ENCODE measurements at places on chromosomes 6 and 20. TPM values are rescaled to one million over a fixed set of nuclear protein-coding genes. Genes with fewer than 3 reads are reported as not detected.

GRCh38 chr6:85252085-85252484 is 197.8 kb upstream of the NT5E start:
- H3K36me3 ChIP-seq: no peaks in the 10 kb centered on the region
- DNase-seq: no peak
- no peak overlapping the region for H3K27ac ChIP-seq
- H3K27me3 ChIP-seq: no peaks in the 10 kb centered on the region
- no peaks in the 10 kb centered on the region for H3K4me1 ChIP-seq
- H3K4me3 ChIP-seq: no peak overlapping the region

- H3K36me3 ChIP-seq: no peaks in the 10 kb centered on the region
- H3K4me3 ChIP-seq: no peak overlapping the region
- no peak overlapping the region for H3K27ac ChIP-seq
- peaks cover 6% of the 10 kb centered on the region for H3K27me3 ChIP-seq
These were observed 62.3 kb downstream of the LAMP5 start for GRCh38 chr20:9576695-9577094.

DNA sequence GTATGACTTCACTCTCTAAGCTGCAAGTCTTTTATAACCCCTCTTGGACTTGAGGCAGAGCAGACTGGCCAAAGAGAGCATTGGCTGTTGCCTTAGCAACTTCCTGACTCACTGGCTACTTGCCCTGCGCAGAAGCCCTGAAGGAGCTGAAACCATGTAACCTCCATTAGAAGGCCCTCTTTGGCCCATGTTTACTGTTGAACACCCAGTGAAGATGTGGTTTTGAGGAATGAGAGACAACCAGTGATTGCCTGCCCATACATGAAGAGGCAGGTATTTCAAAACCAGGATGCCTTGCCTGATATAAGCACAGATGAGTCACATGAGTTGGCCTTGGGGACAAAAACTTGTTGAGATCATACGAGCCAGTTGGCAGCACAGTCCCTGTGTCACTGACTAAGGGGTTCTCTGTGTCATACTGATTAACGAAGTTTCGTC is 182.5 kb downstream of the EDN1 start:
- peaks cover 1% of the 10 kb centered on the region for H3K4me1 ChIP-seq
- H3K27me3 ChIP-seq: no peaks in the 10 kb centered on the region
- no peak overlapping the region for H3K27ac ChIP-seq
- H3K4me3 ChIP-seq: no peak overlapping the region

DNA sequence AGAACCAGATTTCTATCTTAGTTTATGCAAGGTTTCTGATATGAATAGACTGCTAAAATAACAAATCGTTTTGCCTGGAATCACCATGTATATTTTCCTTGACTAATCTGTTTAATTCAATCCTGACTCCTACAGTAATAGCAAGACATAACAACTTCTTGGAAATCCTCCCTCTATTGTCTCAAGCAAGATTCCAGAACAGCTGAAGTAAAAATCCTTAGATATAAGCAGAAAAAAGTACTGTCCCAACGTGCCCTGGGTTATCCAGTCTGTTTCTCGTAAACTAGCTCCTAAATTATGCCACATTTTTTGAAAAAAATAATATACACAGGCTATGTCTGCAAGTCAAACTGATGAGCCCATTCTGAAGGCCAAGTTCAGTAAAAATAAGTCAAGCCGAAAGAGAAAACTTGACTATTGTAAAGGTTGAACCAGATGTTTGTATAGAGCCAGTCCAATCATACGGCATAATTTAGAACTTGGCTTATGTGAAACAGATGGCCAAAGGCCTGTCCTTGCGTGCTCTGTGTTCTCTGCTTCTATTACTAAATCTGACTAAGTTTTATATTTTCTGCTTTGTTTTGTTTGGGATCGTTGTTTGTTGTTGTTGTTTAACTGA is 341.6 kb upstream of the NRSN1 start:
- no peaks in the 10 kb centered on the region for H3K27me3 ChIP-seq
- DNase-seq: no peak
- H3K36me3 ChIP-seq: no peaks in the 10 kb centered on the region
- no peak overlapping the region for H3K27ac ChIP-seq

Gene CHMP4B
- total RNA-seq: 66.3 TPM

GRCh38 chr6:30465595-30466306 is 23.6 kb upstream of the HLA-E start:
- no peak for DNase-seq
- peaks cover 64% of the 10 kb centered on the region for H3K27me3 ChIP-seq
- H3K27ac ChIP-seq: no peak overlapping the region

Gene HLA-G
- total RNA-seq: 4.4 TPM

Gene POPDC3
- 3.7 TPM for total RNA-seq

GRCh38 chr20:45890077-45890984 is 677 bp downstream of the NEURL2 start:
- H3K4me1 ChIP-seq: peaks cover 10% of the 10 kb centered on the region
- H3K27me3 ChIP-seq: no peaks in the 10 kb centered on the region
- peaks cover 10% of the 10 kb centered on the region for H3K36me3 ChIP-seq

Gene SLC22A7
- not detected for total RNA-seq

DNA sequence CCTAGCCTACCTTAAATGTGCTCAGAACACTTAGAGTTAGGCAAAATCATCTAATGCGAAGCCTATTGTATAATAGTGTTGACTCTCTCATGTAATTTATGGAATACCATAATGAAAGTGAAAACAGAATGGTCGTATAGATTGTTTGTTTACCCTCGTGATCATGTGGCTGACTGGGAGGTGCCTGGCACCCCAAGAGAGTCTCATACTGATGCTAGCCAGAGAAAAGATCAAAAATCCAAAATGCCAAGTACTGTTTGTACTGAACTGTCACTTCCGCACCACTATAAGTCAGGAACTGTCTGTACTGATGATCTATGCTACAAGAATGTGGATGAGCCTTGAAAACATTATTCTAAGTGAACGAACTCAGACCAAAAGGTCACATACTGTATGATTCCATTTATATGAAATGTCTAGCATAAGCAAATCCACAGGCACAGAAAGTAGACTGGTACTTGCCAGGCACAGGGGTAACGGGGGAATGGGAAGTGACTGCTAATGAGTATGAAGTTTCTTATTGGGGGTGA is 22.4 kb downstream of the ZMYND8 start:
- no peaks in the 10 kb centered on the region for H3K27me3 ChIP-seq
- no peak for DNase-seq
- no peak overlapping the region for H3K4me3 ChIP-seq

Gene CLVS2
- total RNA-seq: 0.73 TPM

- no peaks in the 10 kb centered on the region for H3K36me3 ChIP-seq
- H3K4me1 ChIP-seq: no peaks in the 10 kb centered on the region
- no peak overlapping the region for H3K4me3 ChIP-seq
- H3K27me3 ChIP-seq: no peaks in the 10 kb centered on the region
- no peak overlapping the region for H3K27ac ChIP-seq
- no peak for DNase-seq
These were observed 364.5 kb upstream of the CITED2 start for GRCh38 chr6:139738801-139739455.

Gene RFX6
- not detected for total RNA-seq

- H3K36me3 ChIP-seq: no peaks in the 10 kb centered on the region
- no peaks in the 10 kb centered on the region for H3K27me3 ChIP-seq
- no peak for DNase-seq
- H3K27ac ChIP-seq: no peak overlapping the region
These were observed 89.4 kb upstream of the TNFAIP3 start for GRCh38 chr6:137777687-137778075.

Gene MRPS26
- total RNA-seq: 103 TPM

Data from H1 (cell line).